ENCODE measurements at places on chromosomes 2 and 18.

GRCh38 chr18:75818383-75818782 lies 390.9 kb upstream of the SMIM21 start:
- no peak for DNase-seq

DNA sequence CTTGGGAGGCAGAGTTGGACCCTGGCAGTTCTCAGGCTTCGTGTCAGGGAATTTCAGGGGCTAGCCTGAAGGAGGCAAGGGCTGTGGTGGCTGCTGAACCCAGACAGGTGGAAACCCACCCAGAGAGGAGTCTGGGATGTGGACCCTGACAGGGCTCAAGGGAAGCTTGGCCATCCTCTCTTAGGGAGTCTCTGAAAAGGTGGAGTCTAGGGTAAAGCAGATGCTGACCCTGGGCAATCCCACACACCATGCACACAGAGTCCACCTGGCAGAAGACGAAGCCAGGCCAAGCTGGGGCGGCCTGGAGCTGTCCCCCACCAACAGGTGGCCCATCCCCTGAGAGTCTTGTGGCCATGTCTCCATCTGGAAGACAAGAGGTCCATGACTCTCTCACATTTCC lies 41.2 kb upstream of the TEX51 start:
- DNase-seq = no peak

DNA sequence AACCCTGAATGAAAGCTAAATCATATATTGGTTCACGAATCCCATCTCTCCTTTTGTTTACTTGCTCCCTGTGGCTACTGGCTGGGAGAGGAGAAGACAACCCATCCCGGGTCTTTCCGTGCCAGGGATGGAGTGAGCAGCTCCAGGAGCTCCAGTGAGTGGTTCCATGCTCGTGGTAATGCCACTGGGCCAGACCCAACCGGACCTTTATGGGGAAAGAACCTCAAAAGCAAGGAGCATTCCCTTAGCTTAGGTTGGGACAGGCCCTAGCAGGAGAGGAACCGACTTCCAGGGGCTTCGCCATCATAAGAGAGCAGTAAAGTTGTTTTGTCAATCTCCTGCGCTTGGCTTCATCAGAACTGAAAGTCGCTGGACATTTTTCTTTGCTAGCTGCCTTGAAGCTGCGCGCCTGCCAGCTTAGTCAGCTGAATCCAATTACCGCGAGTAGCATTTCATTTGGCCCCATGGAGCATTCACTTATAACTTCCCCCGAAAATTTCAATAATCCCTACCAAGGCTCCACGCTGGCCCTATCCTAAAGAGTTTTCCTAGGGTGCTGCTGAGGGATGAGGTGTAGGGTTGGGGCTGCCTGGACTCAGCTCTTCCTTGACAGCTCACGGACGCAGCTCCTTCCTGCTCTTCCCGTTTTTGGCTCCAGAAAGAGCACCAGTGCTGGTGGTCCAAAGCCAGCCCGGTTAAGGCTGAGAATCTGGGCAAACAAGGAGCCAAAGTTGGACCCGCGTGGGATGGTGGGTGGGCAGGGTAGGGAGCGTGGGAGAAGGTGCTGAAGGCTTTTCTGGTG lies 4.9 kb downstream of the HOXD3 start:
- no peak for DNase-seq

DNA sequence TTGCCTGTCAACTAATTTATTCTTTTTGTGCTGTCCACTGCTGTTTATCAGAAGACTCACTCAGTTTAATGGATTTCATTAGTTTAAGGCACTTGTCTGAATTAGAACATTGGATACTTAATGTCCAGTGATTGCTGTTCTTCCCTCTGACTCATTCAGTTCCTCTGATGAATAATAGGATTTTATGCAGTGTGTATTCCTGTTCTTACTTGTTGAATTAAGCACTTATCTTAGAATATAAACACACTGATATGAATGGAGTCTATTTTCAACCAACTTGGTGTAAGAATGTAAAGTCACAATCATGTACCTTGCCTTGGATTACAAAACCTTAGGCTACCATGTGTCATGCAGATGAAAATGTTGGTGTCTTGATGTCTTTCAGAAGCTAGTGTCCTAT lies 87.0 kb upstream of the PROKR1 start:
- DNase-seq = peak; percentile 4

- no peak for DNase-seq
Observed at GRCh38 chr2:240936106-240936505, 30.0 kb downstream of the CROCC2 start.

GRCh38 chr2:61016392-61017002 lies 1.0 kb upstream of the PEX13 start:
- DNase-seq = no peak

GRCh38 chr18:79133724-79134123 lies 64.5 kb downstream of the ATP9B start:
- DNase-seq = no peak

- no peak for DNase-seq
Observed at GRCh38 chr2:168801961-168802858, at the start of gene NOSTRIN. TSS of gene NOSTRIN (plus strand) at chr2:168802637. CDS start at chr2:168802647, 10 bp downstream.

- DNase-seq = peak; percentile 40
Observed at GRCh38 chr2:9463698-9464034, 10.7 kb upstream of the IAH1 start.

DNA sequence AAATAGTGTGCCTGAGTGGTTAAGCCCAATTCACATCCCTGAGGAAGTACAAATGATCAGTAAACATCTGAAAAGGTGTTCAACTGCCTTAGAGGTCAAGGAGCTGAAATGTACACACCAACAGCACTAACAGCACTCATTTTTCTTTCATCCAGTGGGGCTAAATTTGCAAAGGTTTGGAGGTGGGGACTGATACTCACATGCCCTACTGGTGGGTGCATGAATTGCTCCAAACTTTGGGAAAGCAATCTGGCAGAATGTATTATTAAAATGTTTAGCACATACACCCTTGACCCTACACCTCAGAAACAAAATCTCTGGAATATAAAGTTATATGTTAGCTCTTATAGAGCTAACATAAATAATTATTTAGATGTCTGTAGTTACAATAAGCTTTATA lies 19.0 kb upstream of the FAM178B start:
- DNase-seq = peak; percentile 25

- DNase-seq = peak; percentile 57
Observed at GRCh38 chr2:241803387-241804325, 5.3 kb upstream of the NEU4 start.

GRCh38 chr2:30511122-30512083 lies 64.4 kb downstream of the LCLAT1 start:
- DNase-seq = peak; percentile 46

- no peak for DNase-seq
Observed at GRCh38 chr2:64665709-64666108, 12.0 kb upstream of the SERTAD2 start.

- DNase-seq = peak; percentile 47
Observed at GRCh38 chr2:7119132-7119835, 202.1 kb downstream of the RNF144A start.

- DNase-seq = no peak
Observed at GRCh38 chr2:157363612-157364101, 38.0 kb upstream of the ERMN start.

DNA sequence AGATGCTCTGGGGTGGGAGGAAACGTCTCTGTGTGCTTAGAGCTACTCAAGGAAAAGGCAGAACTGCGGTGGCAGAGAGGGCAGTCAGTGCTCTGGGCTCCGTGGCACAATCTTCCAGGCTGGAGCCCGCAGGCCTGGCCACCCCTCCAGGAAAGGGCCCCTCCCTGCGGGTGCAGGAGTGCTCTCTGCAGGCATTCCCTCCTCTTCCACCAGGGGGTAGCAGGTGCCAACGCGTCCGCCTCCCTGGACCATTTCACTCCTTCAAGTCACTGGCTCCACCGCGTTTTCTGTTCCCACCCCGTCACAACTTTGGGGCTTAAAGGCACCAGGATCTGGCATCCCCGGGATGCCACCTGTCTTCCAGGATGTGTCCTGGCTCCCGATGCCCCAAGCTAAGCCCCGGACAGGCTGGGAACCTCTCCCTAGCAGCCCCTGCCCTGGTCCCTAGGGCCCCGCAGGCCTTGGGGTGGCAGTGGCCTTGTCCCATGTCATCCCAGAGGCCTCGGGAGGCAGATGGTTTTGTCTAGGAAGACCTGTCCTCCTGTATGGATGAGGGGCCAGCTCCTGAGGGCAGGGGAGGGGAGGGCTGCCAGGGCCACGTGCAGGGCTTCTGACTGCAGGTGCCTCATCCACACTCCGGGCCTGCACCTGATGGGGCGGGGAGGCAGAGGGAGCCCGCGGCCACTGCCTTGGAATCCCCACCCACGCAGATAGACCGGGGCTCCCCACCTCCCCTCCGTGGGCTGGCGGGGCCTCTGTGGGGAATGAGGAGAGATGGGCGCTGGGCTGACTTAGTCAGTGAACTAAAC lies 26.4 kb downstream of the KCNIP3 start:
- no peak for DNase-seq

- DNase-seq = no peak
Observed at GRCh38 chr2:183998041-183998796, 600.1 kb upstream of the ZNF804A start.

DNA sequence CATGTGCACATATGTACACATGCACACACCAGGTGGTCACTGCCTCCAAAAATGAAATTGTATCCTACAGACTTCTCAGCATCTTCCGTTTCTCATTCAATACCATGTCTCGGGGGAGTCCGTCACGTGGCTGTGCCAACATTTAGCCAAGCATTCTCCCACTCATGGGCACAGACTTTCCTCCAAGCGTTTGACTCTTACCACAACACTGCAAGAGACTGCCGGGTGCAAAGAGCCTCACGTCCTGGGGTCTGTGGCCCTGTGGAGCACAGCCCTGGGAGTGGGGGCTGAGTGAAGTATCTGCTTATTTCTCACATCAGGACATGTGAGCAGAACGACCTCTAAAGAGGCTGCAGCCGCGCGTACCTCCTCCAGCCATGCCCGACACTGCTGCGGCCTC lies 28.0 kb downstream of the HDAC4 start:
- no peak for DNase-seq

- peak; percentile 20 for DNase-seq
Observed at GRCh38 chr18:22322243-22322691, 95.4 kb downstream of the CTAGE1 start.

DNA sequence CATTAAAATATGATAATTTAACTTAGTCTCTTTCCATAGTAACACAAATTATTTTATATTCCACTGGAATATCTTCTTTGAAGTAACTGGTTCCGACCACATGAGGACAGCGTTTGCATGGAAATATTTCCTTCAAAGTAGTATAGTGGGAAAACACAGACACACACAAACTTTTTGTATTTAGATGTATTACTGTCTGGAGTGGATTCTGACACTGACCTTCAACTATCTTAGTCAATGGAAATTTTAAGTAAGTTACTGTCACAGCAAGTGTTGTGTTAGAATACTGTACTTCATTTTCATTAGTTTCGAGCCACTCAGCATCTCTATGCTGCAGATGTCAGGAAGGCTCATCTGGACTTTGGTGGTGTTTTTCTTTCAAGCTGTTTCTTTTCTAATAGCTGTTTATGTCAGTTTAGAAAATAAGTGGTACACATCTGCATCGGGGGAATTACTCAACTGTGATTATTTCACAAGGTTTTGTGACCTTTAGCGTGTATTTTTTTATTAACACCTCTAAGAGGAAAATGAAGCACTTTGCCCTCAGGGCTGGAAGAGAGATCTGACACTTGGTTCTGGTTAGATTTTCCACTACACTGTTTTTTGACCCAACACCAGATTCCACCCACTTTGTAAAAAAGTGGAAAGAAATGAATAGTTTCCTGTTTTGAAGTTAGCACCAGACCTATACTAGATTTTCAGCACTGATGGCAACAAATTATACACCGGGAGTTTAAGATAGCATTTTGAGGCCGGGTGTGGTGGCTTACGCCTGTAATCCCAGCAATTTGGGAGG lies 18.9 kb upstream of the THOC1 start:
- DNase-seq = peak; percentile 70
